Glutamatergic neuron (in vitro differentiated cells): ENCODE measurements at places on chromosomes 12 and 14. TPM values are rescaled to one million over a fixed set of nuclear protein-coding genes. Genes with fewer than 3 reads are reported as not detected.

- no peak for DNase-seq
Measured at GRCh38 chr14:77105145-77105939, 7.3 kb downstream of the CIPC start.

PLXNC1 gene
- total RNA-seq = 4.9 TPM

GRCh38 chr12:66217342-66217917, 28.4 kb downstream of the IRAK3 start:
- DNase-seq = no peak

GRCh38 chr14:96364962-96365361, 1.6 kb downstream of the GSKIP start:
- DNase-seq = no peak

STAC3 gene
- total RNA-seq = 12.1 TPM
